ENCODE measurements at places on chromosomes 7 and 10.
A peak's percentile ranks its signal among the peaks of the same experiment; 100 is the strongest.

GRCh38 chr10:34292675-34293074 is 522.4 kb downstream of the PARD3 start:
- no peak for DNase-seq

- peak; percentile 28 for DNase-seq
Observed at GRCh38 chr10:129971381-129972144, 7.5 kb upstream of the EBF3 start.

DNA sequence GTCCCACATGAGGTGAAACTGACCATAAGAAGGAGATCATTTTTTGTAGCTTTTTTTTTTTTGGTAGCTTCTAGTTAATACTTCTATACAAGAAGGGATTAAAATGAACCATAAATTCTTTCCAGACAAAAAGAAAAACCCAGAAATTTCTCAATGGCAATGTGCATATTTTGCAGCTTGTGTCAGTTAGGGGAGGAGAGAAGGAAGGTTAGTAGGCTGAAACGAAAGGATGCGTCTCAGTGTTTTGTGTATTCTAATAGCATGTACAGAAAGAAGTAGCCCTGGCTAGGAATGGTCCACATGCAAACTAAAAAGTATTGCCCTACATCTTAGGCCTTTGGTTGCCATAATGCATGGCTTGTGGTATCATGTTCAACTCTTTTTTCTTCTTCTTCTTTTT is 90.6 kb downstream of the CACNB2 start:
- DNase-seq = no peak

GRCh38 chr10:77829356-77829755 is 97.2 kb downstream of the DLG5 start:
- no peak for DNase-seq

DNA sequence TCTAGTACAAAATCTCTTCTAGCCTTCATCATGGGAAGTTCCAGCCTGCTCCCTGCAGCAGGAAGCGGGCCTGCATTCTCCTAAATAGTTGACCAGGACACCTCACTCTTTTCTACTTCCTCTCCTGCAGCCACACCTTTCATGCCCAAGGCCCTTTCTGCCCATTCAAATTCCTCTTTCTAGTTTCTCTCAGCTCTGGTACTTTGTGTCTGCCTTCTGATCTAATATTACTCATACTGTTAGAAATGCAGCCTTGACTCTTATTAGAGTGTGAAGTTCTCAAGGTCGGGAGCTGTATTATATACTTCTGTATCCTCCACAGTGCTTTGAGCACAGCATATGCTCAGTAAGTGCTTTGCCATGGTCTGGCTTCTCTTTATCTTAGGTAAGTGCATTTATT is 103.1 kb downstream of the PRKCQ start:
- DNase-seq = no peak

- no peak for DNase-seq
Observed at GRCh38 chr7:12028508-12028907, 182.6 kb upstream of the TMEM106B start.

- DNase-seq = no peak
Observed at GRCh38 chr7:2237109-2237602, 4.4 kb upstream of the MAD1L1 start.

DNA sequence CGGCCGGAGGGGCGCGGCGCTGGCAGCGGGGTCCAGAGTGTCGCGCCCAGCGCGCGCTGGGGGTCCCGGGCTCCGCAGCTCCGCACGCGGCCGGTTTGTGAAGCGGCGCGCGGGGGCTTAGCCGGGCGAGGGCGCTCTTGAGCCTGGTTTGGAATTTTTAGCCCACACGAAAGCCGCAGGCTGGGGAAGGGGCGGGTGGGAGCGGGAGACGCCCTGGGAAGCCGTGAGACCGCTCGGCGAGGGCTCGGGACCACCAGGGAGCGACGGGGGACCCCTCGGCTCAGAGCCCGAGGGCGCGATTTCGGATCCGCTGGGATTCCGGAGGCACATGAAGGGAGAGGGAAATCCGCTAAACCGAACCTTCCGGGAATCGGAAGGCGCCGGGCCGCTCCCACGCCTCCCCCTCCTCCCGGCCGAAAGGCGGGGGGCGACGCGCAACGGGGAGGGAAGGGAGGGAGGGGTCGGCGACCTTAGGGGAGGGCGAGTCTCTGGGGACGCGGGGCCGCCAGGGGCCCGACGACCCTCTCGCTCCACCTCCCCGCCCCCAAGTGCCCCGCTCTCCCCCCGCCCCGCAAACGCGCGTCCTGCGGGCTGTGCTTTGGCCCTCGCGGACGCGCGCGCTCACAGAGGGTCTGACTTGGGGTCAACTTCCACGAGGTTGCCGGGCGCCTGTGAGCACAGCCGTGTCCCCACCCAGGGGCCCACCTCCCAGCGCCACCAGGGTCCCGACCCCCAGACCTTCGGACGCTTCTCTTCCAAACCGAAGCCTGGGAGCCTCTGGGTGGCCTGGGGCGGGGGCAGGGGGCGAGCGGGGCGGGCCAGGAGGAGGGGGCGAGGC is 5.1 kb upstream of the ELFN1 start:
- no peak for DNase-seq

DNA sequence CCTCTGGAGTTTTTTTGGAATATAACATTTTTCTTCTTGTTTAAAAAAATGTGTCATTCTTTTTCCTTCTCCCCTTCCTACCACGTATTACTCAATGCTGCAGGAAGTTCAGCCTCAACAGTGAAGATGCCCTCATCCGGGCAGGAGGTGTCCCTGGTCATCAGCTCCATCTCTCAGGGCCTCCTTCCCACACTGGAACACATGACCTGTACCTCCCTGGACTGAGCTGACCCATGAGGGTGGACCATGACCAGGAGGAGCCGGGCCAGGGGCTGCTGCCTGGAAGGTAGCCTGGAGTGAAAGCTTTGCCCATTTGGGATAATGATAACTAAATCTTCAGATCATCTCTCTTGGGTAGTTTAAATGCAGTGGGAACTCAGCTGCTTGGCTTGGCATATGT is 316.5 kb upstream of the ZMIZ1 start:
- no peak for DNase-seq

GRCh38 chr7:26625286-26625685 is 239.1 kb downstream of the SKAP2 start:
- DNase-seq = no peak

DNA sequence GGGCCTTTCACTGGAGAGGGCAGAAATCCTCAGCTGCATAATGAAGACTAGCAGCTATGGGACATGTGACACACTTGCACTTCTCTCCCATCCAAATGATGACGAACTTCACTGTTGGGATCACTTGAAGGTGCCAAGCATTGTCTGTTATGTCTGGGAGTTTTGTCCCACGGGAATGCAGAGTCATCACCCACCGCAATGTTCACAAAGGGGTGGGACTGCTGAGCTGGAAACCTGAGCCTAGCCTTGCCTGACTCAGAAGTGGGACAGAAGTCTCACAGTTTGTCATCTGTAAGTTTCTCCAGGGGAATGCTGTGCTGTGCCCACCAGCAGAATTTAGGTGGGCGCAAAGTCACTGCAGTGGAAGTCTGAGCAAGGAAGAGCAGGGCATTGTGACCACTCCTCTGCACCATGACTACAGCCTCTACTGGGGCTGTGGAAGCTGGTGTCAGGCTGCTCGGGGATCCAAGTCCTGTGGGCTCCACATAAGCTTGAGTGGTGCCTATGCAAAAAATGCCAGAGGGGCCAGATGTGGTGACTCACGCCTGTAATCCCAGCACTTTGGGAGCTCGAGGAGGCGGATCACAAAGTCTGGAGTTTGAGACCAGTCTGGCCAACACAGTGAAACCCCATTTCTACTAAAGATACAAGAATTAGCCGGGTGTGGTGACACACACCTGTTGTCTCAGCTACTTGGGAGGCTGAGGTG is 472.0 kb upstream of the CNTNAP2 start:
- DNase-seq = no peak

GRCh38 chr7:45033261-45033930 is 33.4 kb downstream of the CCM2 start:
- peak; percentile 59 for DNase-seq

GRCh38 chr7:127885843-127886242 is 145.4 kb downstream of the LRRC4 start:
- DNase-seq = no peak

- no peak for DNase-seq
Observed at GRCh38 chr10:87593702-87594101, 66.0 kb upstream of the PAPSS2 start.

DNA sequence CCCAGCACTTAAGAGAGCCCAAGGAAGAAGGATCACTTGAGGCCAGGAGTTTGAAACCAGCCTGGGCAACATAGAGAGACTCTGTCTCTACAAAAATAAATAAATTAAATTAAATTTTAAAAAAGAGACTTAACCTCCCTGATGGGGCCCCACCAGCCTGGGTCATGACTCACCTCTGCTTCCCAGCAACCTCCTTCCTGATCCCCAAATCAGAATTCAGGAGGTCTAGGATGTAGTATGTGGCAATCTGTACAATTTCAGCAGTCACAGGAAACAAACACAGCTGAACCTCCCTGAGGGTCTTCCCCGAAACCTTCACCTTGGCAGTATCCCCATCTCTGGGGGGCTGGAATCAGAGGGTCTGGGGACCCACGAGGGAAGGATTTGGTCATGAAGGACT is 9.7 kb upstream of the PPP1R35 start:
- no peak for DNase-seq

DNA sequence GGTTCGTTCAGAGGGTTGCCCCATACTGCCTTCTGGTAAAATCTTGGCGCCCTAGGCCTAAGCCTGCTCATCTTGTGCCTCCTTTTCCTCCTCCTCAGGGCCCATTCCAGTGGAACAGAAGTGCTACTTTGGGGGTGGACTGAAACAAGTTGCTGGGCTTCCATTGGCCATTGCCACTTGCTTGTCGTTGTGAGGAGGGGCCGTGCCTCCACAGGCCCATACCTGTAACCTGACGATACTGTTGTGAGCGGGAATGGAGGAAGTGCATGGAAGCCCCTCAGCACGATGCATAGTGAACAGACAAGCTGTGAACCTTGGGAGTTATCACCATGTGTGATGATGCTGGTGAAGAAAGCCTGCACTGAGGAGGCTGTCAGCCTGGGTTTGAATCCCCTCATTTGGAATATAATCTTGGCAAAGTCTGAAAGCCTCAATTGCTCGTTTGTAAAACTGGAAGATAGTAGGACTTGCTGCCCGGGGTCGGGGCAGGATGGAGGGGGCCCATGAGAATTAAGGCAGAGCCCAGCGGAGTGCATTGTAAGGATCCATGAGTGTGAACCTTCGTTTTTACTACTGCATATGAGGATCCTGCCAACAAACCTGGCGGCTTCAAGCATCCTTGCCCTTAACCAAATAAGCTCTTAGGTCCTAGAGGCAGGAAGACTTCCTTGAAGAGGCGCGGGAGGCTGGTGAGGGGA is 671 bp upstream of the PAPSS2 start:
- no peak for DNase-seq

DNA sequence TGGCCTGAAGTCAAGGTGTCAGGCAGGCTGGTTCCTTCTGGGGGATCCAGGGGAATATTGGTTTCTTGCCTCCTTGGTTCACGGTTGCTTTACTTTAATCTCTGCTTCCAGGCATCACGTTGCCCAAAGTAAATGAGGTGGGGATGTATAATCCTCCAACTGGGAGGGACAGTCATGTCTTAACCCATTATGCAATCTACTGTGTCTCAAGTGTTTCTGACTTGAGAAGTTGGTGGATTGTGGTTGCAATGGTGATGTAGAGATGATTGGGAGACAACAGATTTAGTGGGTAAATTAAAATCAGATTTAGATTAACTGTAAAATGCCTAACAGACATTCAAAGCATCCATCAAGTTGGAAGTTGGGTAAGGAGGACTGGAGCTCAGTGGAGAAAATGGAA is 32.7 kb downstream of the TBXAS1 start:
- DNase-seq = no peak

GRCh38 chr10:12419262-12419847 is 70.0 kb downstream of the CAMK1D start:
- DNase-seq = no peak

GRCh38 chr7:134293002-134293740 is 23.6 kb downstream of the SLC35B4 start:
- no peak for DNase-seq

- DNase-seq = no peak
Observed at GRCh38 chr7:130148561-130148960, 56.6 kb downstream of the TMEM209 start.

GRCh38 chr7:114941692-114942091 is 19.8 kb downstream of the MDFIC start:
- no peak for DNase-seq

DNA sequence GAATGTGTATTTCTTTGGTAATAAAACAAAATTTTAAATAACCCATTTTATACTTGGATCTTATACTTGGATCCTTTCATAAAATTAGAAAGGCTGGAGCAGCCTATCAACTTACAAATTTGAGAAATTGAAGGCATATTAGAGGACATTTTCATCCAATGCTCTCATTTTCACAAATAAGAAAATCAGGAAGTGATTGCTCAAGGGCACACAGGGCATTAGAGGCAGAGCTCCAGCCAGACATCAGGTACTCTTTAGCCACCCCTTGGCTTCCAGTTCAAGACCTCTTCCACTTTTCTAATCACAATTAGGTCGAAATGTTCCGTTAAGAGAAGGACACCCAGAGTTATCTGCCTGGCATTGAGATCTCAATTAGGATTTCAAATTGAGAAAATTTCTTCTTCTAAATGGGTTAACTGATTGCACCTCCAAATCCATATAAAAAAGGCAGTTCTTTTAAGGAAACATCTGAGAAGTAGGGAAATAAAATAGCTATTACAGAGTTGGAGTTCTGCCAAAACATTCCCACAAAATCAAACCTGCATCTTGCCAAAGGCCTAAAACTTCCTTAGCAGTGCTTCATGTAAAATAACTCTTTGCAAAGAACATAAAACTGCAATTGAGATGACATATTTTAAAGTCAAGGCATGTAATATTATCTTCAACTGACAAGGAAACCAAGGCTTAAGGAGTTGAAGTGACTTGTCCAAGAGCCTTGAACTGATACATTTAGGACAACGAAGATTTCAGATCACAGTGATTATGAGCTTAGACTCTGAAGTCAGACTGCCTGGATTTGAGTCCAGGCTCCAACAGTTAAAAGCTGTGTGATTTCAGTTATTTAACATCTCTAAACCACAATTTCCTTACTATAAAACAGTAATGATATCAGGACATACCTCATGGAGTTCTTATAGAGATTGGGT is 2.4 kb downstream of the ACTA2 start:
- DNase-seq = peak; percentile 31

DNA sequence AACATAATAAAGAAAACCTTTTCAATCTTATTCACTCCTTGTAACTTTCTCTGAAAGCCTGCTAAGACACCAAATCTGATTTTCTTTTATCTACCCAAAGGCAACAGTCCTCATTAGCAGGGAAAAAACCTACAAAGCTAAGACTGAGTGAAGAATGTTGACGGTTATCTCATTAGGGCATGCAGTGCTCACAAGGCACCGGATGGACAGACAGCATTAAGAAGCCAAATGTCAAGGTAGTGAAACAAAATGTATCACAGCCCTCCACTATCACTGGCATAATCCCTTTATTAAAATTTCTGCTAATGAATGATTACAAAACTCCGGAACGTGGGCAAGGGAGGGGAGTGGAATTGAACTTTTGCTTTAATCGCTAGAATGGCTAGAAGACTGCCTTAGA is 442.8 kb downstream of the NEBL start:
- no peak for DNase-seq

- no peak for DNase-seq
Observed at GRCh38 chr7:43377196-43377960, 205.5 kb upstream of the STK17A start.

GRCh38 chr10:131396121-131397050 is 84.9 kb upstream of the TCERG1L start:
- DNase-seq = no peak

- DNase-seq = no peak
Observed at GRCh38 chr7:28774261-28774988, 183.7 kb downstream of the TRIL start.

All from Jurkat, Clone E6-1 (cell line).